IPS DF 6.9 (cell line): ENCODE measurements at places on chromosomes 7 and 10.

DNA sequence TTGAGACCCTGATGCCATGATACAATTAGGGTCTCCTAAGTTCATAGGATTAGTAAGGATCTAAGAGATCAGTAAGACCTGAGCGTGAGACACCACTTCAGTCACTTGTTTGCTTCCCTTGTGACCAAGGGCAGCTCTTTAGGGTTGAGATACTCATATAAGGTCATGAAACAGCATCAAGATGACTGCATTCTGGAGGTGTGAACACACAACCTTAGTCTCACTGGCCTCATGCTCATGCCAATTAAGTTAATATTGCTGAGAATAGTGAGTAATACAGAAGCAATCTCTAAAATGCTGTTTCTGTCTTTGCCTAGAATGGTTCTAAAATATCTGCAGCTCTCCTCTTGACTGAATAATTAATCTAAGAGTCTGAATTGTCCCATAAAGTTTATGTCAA, 39.6 kb upstream of the KLHL7 start:
- DNase-seq, result no peak

DNA sequence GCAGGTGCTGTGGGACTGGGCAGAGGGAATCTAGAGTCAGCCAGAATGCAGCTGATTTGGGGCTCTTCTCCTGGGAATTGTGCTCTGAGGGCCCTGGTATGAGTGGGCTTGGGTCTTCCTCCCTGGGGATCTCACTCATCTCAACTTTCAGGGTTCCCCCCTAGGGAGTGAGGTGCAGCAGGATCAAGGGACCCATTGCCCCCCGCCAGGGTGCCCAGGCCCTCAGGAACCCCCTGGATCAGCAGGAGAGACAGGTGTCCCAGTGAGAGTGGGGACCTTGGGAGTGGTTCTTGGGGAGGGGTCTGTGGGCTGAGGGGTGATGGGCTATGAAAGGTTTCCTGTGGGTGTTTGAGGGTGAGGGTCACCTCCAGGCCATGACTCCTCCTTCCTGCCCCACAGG, 17.6 kb upstream of the VOPP1 start:
- DNase-seq, result no peak

GRCh38 chr10:8049045-8049864, 5.2 kb upstream of the GATA3 start:
- no peak for DNase-seq

- no peak for DNase-seq
These were observed 960.4 kb downstream of the PCDH15 start for GRCh38 chr10:53840653-53841052.

- DNase-seq, result no peak
These were observed 83.9 kb downstream of the CADPS2 start for GRCh38 chr7:122802301-122802751.

DNA sequence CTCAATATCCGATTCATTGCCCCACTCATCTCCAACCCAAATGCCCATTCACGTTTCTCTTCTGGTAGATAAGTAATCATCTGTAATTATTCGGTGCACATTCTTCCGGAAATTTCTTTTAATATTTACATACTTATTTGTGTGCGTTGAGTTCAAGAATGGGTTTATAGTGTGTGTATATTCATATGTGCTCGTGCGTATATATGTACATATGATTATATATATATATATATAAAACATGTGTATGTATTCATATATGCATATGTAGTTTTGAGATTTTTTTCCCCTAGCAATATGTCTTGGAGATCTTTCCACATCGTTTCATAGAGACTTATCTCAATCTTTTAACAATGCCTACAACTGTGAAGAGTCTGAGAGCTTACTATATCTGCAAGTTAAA, 118.2 kb downstream of the MDFIC start:
- no peak for DNase-seq

GRCh38 chr7:77293046-77293445, 93.4 kb upstream of the FGL2 start:
- no peak for DNase-seq

- no peak for DNase-seq
These were observed 135.2 kb upstream of the KAT6B start for GRCh38 chr10:74691164-74691563.

GRCh38 chr7:132500727-132501440, 75.4 kb downstream of the PLXNA4 start:
- DNase-seq, result no peak
